Fibroblast of upper back skin (primary cell): ENCODE measurements at places on chromosomes 11 and 22.

GRCh38 chr11:132078264-132079076, 708.1 kb downstream of the NTM start:
- no peak for DNase-seq

- DNase-seq, result no peak
Measured at GRCh38 chr11:100004541-100004940, 682.5 kb upstream of the ARHGAP42 start.

- DNase-seq, result no peak
Measured at GRCh38 chr11:83158965-83159901, 2.3 kb downstream of the PCF11 start.

GRCh38 chr22:37338539-37339246, 56.4 kb downstream of the CYTH4 start:
- no peak for DNase-seq

GRCh38 chr11:8287297-8287696, 23.6 kb upstream of the LMO1 start:
- DNase-seq, result no peak

DNA sequence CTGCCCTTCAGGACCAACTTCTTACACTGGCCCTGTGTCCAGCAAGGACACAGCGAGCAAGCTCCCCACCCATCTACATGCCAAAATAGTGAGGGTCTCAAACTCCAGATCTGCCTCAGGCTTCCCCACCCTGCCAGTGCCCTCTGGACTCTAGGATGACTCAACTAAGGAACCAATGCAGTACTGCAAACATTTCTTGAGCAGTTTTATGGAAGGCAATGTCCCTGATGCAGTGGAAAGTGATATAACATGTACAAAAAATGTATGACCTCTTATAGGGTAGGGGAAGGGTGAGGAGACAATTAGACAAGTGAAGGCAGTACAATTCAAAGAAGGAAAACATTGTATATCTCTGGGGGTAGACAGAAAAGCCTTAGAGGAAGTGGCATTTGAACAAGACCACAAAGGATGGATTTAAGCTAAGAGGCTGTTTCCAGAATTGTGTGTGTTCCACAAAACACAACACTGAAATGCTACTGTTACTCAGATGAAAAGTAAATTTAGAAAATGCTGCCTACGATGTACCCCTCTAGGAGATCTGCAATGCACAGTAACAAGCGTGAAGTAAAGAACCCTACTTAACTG, 47.3 kb downstream of the RAB30 start:
- no peak for DNase-seq

DNA sequence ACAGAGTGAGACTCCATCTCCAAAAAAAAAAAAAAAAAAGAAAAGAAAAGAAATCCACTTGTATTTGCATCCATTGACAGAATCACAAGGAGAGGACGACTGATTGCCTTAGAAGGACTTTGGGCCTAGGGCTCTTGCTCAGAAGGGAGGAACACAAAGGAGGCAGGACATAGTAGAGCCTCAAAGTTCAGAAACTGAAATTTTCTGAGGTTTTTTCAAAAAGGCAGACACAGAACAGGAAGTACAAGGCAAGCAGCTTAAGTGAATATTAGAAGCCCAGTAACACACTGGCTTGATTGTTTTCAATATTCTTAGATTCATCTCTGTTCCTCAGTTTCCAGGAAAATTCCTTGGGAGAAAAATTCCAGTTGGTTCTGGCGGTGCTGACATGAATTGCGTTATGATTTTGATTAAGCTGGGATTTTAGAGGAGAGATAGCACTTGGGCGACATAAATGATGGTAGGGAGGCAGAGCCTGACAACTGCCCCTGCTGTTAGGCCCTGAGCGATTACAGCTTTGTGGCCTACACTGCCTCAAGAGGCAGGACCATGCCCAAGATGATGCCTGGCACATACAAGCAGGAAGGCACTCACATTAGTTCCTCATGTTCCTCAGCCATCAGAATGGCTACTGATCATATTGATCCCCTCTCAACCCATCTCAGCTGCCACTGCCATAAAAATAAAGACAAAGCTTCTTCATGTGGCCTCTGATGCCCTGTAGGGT, 15.3 kb downstream of the CLPB start:
- no peak for DNase-seq

DNA sequence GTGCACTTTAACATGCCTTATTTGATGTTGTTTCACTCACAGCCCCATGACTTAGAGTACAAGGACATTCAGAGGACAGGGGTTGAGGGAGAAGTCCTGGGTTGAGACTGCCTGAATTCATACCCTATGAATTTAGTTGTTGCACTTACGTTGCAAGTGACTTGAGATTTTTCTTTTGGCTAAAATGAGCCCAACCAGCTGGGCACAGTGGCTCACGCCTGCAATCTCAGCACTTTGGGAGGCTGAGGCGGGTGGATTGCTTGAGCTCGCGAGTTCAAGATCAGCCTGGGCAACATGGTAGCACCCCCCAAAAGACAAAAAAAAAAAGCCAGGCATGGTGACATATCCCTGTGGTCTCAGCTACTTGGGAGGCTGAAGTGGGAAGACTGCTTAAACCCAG, 7.3 kb upstream of the GRK3 start:
- DNase-seq, result no peak

- DNase-seq, result peak; percentile 66
Measured at GRCh38 chr11:48006301-48006992, 26.1 kb downstream of the PTPRJ start.

DNA sequence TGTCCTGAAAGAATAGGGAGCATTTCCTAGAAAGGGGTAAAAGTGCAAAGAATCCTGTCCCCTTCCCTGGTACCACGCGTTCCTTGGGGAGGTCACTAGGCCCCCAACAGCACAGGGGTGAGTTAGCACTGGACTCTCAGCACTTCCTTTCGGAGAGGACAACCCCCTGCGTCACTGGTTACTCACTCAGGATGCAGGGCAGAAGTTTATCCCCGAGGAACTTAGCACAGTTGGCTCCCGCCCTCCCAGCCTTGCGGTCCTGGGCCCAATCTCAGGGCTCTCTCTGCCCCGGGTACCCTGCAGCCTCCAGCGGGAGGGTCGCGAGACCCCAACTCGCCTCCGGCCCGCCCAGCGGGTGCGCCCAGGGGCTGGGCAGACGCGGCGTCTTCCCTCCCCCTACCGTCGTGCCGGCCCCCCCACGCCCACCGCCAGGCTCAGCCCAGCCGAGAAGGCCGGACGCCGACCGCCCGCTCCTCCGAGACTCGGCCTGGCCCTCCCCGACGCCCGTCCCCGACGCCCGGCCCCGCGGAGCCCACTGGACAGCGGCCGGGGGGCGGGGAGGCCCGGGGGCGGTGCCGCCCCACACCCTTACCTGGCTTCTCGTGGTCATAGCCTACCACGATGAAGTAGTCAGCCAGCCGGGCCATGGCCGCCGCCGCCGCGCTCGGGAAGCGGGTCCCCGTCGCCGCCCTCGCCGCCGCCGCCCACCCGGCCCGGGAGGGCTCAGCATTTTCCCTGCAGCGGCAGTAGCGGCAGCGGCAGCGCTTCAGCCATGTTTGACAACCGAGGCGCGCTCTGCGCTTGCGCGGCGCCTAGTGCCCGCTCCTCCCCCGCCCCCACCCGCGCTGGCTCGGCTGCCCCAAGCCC, at the start of gene SBF2:
Gene SBF2, minus strand, starts transcription at position 797 of the 867 bp plus-strand sequence. Its CDS starts 150 bp downstream, at position 647.
- DNase-seq, result peak; percentile 85

DNA sequence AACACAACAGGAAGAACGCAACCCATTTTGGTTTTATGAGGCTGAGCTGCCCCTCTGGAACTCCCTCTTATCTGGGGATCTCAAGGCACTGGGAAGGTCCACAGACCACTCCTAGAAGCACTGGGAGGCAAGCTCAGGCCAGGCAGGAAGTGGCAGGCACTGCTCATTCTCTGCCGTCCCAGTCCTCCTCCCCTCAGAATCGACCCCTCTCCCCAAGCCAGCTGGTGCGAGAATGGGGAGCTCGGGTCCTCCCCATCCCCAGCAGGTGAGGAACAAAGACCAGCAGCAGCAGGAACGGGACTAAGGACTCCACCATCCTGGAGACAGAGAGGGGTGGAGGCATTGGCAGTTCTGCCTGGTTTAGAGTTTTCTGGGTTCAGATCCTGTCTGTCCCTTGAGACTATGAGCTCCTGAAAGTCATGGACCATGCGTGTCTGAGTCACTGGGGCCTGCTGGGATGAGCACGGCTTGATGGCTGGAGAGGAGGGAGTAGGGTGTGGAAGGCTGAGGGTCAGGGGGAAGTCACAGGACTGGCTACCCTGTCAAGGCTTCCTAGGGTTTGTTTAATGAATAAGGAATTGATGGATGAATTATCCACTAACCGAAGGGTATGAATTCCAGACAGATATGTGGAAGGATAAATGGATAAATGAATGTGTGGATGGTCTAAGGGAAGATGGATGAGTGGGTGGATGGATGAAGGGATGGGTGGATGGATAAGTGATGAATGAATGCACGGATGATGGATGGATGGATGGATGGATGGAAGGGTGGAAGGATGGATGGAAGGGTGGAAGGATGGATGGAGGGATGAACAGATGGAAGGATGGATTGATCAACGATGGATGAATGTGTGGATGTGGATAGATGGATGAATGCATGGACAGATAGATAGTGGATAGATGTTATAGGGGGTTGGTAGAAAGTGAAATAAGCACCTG, 6.4 kb downstream of the MYEOV start:
- peak; percentile 45 for DNase-seq

DNA sequence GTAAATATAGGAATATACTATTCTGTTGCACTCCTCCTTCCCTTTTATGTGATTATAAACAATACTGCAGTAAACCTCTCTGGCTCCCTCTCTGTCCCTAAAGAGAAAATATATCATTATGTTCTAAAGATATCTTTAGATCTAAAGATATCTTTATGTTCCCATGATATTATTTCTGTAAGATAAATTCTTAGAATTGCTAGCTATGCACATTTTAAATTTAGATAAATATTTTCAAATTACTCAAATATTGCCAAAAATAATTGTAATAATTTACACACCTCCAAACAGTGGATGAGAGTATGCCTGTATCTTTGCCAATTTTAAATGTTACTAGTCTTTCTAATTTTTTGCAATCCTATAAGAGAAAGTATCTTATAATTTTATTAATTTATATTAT, 10.3 kb upstream of the DEUP1 start:
- no peak for DNase-seq

DNA sequence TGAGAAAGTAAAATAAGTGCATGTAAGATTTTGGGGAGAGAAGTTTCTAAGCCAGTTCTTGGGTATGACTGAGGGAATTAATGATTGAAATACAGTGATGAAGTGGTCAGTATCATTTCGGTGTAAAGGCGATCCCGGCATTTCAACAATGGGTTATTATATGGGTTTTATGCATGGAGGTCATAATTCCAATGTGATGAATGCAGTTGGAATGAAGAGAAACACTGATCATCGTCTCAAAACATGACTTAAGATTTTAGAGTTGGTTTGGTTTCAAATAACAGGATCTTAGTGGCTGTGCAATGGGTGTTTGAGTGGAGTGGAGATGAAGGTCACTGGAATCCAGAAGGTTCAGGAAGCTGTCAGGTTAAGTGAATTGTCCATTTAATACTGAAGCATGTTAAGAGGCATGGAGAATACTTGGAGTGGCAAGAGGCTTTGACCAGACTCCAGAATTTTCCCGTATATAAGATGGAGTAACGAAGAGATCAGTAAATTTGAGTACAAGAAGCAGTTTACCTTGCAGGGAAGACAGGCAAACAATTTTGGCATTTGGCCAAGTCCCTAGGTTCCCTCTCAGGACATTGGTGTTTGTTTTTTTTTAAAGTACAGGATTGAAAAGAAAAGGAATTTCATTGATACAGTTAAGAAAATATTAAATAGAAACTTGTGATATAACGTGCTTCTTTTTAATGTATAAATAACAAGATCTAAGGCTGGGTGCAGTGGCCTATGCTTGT, 96.4 kb upstream of the BIRC3 start:
- DNase-seq, result peak; percentile 72

GRCh38 chr22:48567213-48567975, 1260.3 kb downstream of the BRD1 start:
- DNase-seq, result peak; percentile 6

DNA sequence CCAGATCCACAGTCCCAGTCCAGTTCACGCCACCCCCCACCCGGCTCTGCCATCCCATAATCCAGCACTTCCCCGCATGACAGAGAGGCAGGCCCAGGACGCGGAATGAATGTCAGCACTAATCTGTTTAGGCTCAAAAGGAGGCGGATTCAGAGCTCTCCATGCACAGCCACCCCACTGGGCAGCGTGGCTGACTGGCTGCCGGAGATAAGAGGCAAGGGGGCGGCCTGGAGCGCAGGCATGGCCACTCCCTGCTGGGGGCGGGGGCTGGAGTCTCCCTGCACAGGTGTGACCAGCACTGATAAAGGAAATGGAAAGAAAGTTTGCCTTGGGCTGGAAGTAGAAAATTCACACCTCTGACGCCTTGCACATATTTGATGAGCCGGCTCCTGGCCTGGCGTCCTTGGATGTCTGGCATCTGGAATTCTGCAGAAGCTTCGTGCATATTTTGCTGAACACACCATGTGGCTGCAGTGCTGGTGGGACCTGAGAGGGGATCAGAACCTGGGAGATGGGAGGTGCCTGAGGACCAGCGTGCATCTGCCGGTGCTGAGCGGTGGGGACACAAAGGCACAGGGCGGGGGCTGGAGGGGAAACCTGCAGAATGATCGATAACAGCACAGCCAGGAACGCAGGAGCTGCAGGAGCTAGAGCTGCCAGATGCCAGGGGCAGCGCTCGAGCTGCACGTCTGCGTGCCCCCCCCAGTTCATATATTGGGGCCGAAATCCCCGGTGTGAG, 344.4 kb downstream of the CTTN start:
- DNase-seq, result no peak

DNA sequence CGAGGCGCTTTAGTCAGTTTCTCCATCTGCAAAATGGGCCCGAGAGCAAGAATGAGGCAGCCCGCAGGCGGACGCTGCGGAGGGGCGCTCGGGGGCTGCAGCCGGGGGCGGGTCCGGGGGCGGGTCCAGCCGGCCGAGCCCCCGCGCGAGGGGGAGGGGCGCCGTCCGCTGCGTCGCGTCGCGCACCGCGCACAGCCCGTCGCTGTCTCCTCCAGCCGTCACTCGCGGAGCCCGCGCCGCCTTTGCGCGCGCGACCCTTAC, 282 bp downstream of the PC start:
- DNase-seq, result no peak

DNA sequence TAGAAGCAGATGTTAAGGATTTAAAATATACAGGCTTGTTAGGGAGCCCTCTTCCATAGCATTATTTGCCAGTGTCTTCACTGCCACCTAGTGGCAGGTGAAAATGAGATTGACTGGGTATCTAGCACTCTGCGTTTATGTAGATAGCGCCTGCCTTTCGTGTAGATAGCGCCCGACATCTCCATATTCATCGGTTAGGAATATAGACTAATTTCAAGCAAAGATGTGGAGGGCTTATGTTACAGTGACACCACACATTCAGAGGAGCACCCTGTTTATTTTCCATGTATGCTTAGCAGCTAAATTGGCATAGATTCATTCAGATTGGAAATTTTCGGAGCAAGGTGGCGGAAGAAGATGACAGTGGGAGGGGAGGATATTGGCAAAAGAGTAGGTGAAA, 72.0 kb downstream of the SLC5A12 start:
- peak; percentile 76 for DNase-seq
